ELR (cell line): ENCODE measurements at places on chromosomes 2 and 18.

GRCh38 chr2:171086352-171087290, 74.1 kb downstream of the TLK1 start:
- DNase-seq = peak; percentile 67

GRCh38 chr2:57563015-57563414, 483.6 kb upstream of the VRK2 start:
- no peak for DNase-seq

DNA sequence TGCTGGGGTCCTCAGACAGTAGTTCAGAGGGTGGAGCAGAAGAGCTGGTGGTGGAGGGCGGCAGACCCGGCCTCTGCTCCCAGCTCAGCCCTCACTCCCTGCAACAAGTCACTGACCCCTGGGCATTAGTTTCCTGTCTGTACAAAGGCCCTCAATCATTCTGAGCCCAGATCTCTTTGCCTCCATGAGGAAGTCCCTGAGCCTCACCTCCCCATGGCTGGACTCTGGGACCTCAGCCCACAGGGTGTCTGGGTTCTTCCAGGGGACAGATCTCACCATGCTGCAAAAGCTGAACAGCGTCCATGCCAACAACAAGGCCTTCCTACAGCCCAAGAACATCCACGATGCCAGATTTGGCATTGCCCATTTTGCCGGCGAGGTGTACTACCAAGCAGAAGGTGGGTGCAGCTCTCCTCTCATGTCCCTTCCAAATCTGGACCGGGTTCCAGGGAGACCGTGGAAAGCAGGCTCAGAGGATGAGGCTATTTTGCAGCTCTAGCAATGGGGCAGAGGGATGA, 49.1 kb downstream of the MYO7B start:
- no peak for DNase-seq

GRCh38 chr2:100813527-100813926, 6.4 kb upstream of the NPAS2 start:
- DNase-seq = peak; percentile 46

- DNase-seq = no peak
Measured at GRCh38 chr18:48098538-48098937, 168.1 kb upstream of the SMAD2 start.

DNA sequence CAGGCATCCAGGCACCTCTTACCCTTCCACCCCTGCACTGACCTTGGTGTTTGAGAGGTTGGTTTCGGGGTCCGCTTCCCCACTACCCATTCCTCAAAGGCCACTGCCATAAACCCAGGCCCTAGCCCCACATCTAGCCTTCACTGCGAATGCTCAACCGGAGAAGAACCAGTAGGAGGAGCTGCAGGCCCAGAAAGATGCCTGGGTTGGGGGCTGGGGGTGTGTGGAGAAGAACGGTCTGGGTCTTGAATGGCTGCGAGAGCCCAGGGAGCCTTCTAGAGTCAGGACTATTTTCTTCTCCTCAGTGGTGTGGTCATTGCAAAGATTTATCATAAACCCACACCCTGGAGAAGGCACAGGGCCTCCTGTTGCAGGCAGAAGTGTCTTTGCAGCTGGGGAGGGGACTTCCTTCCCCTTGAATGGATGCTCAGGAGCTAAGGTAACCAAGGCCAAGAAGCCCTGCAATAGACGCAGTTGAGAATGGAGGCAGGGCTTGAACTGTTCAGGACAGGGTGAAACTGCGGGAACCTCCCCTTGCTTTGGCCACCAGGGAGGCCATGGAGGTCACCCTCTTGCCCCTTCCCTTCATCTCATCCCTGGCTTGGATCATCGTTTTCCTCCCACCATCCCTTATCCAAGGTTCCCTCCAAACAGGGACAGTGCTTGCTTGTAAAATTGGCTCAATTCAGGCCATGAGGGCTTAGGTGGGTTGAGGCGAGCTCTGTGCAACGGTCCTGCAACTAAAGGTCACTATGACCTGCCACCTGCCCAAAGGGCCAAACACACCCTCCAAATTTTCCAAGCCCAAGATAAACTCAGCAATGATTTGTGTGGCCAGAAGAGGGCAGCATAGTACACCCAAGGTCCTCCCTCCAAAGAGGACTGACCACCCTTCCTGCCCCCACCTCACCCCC, 20.9 kb downstream of the THNSL2 start:
- DNase-seq = peak; percentile 22

DNA sequence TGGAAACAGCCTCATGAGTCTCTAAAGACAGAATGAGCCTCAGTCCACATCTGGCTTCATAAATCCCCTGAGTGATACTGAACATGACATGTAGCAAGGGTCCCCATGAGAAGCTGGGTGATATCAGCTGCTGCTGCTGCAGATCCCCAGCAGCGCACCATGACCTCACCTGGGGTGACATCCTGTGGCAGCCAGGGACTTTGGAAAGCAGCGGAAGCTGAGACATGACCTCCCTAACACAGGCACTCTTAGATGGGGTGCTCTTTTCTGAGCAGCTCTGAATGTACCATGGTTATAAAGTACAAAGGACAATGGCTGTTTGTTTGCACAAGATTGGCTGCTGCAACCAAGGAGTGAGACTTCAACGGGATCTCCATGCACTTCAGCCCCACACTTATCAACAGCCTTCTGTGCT, 74.7 kb upstream of the TMEM200C start:
- DNase-seq = no peak

GRCh38 chr18:8745355-8746014, 40.1 kb downstream of the MTCL1 start:
- no peak for DNase-seq

GRCh38 chr2:124315221-124315880, 290.3 kb downstream of the CNTNAP5 start:
- DNase-seq = no peak

DNA sequence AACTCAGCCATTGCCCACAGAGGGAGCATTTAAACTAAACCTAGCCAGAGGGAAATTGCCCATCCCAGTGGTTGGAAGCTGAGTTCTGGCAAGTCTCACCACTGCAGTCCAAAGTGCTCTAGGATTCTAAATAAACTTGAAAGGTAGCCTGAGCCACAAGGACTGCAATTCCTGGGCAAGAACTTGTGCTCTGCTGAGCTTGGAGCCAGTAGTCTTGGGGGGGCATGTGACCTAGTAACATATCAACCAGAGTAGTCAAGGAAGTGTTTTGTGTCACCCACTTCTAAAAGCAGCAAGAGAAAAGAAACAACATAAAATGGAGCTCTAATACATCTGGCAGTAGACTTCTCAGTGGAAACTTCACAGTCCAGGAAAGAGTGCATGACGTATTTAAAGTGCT, 167.0 kb downstream of the PTH2R start:
- no peak for DNase-seq

- DNase-seq = no peak
Measured at GRCh38 chr2:190188289-190188688, 125.8 kb upstream of the MSTN start.

- no peak for DNase-seq
Measured at GRCh38 chr2:114442510-114442909, at the start of gene DPP10. Gene DPP10, plus strand, starts transcription at chr2:114442641.

- peak; percentile 77 for DNase-seq
Measured at GRCh38 chr2:54704688-54705605, 18.5 kb upstream of the EML6 start.

DNA sequence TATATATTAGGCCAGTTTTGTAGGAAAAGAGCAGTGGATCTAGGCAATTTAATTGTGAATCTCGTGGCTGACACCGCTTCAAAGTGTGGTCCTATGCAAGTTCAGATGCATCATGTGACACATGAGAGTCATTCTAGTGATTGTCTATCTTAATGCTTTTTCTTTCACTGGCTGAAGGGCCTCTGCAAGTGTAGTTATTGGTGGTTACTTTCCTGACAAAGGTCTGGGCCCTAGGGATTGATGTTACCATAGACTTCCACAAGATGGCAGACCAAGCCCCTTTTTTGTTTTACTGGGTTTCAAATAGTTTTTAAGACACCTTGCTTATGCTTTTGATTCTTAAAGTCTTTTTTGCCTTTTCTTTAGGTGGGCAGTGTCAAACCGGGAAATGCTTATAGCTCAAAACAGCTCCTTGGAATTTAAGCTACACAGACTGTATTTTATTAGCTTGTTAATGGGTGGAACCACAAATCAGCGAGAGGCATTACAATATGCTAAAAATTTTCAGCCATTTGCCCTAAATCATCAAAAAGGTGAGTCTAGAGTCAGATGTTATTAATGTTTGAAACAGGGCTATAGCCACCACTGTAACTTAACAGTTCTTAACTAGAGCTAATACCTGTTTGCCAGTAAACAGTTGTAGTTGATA, 25.9 kb downstream of the CD8A start:
- peak; percentile 60 for DNase-seq

DNA sequence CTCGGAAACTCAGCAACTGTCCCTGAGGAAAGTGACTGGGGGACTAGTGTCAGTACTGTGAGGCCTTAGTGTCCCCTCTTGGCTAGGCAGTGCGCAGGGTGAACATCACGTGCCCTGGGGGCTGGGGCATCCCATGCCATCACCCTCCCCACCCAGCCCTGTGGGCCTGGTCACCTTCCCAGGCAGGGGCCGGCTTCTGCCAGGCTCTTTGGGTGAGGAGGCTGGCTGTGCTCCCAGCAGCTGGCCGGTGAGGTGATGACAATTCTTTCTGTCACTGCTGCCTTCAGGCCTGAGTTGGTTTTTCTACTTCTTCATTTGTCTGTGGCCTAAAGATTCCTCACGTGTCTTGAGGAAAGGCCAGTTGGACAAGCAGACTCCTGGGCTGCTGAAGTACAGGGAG, 180.8 kb downstream of the KLHL29 start:
- no peak for DNase-seq

GRCh38 chr2:107817378-107817777, 9.3 kb upstream of the RGPD4 start:
- DNase-seq = no peak

DNA sequence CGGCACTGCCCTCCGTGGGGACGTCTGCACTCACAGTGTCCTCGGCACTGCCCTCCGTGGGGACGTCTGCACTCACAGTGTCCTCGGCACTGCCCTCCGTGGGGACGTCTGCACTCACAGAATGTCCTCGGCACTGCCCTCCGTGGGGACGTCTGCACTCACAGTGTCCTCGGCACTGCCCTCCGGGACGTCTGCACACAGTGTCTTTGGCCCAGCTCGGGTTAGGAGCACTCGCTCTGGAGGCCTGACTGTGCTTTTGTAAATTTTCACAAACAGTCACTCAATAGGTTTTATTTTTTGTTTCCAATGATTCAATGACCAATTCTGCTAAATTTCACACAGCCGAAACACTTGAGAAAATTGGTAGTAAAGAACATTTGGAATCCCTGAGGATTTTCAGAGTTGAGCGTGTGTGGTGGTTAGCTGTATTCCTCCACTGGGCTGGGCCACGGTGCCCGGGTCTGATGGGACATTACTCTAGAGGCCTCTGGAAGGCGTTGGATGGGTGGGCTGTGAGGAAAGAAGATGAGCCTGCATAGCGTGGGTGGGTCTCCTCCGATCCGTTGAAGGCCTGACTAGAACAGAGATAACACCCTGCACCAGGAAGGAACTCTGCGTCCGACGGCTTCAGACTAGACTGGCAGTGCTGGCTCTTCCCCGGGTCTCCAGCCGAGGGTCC, 134.8 kb downstream of the RTP5 start:
- DNase-seq = no peak

- no peak for DNase-seq
Measured at GRCh38 chr2:75828826-75829225, 118.1 kb upstream of the GCFC2 start.

DNA sequence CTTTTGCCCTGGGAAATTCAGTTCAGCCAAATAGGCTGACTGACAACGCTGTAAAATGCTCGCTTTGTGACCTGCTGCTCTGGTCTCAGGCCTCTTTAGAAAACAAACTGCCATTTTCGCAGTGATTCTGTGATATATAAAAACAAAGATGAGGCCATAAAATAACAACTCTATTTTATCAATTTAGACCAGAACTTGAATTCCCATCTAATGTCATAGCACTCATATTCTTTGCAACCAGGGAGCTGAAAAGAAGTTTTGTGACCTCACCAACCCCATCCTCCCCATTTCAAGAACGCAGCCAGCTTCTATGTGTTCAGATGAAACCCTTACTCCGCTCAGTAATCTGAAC, 40.3 kb downstream of the TCF4 start:
- DNase-seq = no peak

DNA sequence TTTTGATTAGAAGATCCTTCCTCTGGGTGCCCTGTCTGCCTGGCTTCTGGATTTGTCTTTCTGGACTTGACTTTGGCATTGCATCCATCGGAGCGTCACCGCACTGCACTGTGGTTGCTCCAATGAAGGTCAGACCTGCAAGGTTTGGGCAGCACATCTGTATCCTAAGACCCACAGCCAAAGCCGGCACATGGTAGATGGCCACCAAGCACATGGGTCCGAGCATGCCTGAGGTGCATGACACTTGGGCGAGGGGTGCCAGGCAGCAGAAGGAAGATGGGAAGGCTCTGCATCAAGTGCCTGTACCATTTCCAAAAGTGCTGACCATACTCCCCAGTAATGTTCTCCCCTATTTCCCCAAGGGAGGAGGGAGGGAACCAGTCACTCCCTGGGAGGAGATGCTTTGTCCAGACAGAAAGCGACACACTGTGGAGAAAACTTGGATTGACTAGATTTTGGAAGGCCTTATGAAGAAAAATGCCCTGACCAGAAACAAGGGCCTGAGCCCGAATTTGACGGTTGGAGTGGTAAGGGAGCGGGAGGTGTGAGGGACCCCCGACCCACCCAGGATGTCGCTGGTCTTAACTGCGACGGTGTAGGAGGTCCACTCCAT, 149.9 kb downstream of the LOXHD1 start:
- DNase-seq = peak; percentile 2

DNA sequence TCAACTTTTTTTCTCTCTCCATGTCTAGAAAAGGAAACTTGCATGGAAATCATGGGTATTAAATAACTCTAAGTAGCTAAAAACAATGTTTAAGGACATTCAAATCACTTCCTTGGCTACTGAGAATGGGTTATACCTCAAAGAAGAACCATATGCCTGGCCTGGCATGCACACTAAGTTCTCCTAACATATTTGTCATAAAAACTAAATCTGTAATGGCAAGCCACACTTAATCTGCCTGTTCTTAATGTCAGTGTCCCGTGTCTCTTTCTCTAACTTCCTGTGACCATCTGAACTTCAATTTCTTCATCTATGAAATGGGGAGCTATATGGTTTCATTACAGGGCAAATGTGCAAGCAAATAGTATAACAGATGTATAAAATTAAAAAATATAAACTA, 11.1 kb downstream of the PDE1A start:
- no peak for DNase-seq

DNA sequence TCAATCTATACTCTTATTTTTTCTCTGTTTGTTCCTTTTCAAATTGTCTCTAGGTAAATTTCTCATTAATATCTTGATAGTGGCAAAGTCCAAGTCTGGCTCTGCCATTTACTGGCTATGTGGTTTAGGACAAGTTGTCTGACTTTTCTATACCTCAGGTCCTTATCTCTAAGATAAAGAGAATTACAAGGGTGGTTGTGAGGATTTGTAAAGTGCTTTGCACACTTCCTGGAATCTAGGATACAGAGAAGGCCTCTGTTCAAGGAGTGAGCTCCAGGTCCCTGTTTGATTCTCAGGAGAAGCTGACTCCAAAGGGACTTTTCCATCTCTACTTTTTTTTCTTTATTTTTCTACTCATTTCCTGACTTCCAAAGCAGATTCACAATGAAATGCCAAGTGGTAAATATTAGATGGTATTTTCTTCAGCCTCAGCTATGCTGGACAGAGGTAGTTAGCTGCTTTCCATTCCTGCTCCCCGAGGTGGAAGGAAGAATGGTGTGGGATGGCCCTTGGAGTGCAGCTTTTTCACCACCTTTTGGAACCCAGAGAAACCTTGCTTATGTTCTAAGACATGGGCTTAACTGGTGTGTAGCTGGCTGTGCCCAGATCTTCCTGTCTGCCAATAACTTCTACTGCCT, 90.5 kb downstream of the GALNT1 start:
- DNase-seq = peak; percentile 7

GRCh38 chr2:230327418-230328154, 593 bp downstream of the SP140L start:
- DNase-seq = peak; percentile 32
